ENCODE measurements at places on chromosomes 11 and 22.

DNA sequence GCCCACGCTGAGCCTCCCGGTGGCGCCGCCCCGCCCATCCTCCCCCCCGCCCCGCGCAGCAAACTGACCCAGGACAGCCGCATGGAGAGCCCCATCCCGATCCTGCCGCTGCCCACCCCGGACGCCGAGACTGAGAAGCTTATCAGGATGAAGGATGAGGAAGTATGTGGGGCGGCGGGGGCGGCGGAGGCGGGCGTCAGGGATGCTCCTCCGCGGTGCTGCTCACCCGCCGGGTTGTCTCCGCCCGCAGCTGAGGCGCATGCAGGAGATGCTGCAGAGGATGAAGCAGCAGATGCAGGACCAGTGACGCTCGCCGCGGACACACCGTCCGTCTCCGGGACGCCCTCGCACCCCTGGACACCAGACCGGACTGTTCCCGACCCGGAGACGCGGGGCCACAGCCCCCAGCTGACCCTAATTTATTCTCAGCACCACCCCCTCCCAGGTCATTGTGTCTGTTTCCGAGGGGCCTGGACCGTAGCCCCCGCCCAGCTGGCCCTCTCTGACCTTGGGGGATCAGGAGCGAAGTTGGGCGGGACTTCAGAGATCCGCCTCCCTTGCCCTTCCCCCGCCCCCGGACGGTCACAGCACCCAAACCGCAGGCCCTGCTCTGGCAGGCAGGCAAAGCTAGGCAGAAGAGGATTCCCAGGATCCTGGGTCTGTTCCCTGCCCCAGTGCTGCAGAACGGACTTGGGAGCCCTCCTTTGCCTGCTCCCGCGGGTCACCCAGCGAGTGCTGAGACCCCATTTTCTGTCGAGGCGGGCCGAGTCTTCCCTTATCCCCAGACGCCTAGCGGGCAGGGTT, 959 bp upstream of the GP1BB start:
- no peak for DNase-seq

GRCh38 chr11:83768489-83768888, 482.3 kb upstream of the CCDC90B start:
- DNase-seq: no peak

- DNase-seq: no peak
Measured at GRCh38 chr11:8740129-8740528, 57.5 kb downstream of the RPL27A start.

DNA sequence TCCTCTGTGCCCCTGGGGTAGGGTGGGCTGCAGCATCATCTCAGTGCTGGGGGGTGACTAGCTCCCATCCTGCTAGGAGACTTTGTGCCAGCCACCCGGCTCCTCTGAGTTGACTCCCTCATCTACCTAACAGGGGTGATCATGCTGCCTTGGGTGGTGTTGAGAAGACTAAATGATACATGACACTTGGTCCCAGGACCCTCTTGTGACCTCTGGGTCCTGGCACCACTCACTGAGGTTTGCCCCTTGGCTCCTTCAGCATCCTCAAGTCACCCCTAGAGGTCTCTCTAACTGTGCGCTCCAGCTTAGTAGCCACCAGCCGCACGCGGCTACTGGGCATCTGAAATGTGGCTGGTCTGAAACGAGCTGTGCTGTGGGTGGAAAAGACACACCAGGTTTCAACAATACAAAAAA, 72.1 kb downstream of the LRRC32 start:
- peak; percentile 82 for DNase-seq

GRCh38 chr11:2521081-2521732, 76.4 kb downstream of the KCNQ1 start:
- DNase-seq: no peak

DNA sequence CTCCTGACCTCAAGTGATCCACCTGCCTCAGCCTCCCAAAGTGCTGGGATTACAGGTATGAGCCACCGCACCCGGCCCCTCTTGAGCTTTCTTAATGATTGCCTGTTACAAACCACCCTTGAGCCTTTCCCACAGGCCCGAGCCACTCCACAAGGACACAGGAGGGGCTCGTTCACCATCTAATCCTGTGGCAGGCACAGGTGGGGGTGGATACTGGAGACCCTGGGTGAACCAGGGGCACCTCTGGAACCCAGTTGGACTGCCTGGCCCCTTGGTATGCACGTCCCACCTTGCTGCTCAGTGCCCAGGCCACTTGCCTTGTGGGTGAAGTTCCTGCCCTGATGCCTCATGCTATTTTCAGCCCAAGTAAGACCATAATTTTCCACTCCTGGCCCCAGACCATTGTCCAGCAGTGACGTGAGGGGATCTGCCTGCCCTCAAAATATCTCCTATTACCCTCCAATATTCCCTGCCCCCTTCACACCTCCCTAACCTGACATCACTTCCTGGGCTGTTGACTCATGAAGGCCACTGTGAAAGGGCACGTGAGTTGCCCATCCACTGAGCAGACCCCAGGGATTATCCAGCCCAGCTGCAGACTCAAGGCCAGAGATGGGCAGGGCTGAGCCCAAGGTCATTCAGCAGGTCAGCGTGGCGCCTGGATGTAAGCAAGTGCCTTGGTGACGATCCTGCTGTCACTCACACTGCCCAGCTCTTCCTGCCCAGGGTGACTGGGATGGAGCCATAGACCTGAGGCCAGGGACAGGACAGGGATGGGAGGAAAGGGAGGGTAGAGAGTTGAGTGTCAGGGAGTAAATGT, 19.6 kb downstream of the P2RY2 start:
- DNase-seq: no peak

- no peak for DNase-seq
Measured at GRCh38 chr11:64352995-64353714, 5.8 kb upstream of the RPS6KA4 start.
